ENCODE measurements at places on chromosomes 1 and 21. TPM values are rescaled to one million over a fixed set of nuclear protein-coding genes. Genes with fewer than 3 reads are reported as not detected.

- H3K4me3 ChIP-seq = no peak overlapping the region
- peak overlapping the region; percentile 61 for H3K27ac ChIP-seq
- no peak for DNase-seq
- no peaks in the 10 kb centered on the region for H3K36me3 ChIP-seq
Observed at GRCh38 chr21:42027822-42028765, 17.9 kb upstream of the ZBTB21 start.

DNA sequence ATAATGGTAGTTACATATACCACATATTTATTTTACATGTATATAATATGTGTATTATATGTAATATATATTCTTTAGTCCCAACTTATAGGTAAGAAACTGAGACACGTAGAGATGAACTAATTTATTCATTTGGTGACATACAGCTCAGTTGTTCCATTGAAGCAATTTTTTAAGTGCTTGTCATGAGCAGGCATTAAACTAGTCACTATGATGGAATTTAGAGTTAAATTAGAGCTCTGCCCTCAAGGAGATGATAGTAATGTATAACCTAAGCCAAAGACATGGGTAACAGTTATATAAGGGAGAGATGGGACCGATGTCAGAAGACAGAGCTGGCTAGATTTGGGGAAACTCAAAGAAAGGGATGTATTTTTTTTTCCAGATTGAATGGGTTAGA, 83.0 kb downstream of the ST6GALNAC5 start:
- no peak overlapping the region for H3K27ac ChIP-seq
- no peaks in the 10 kb centered on the region for H3K4me1 ChIP-seq
- H3K36me3 ChIP-seq = no peaks in the 10 kb centered on the region

DNA sequence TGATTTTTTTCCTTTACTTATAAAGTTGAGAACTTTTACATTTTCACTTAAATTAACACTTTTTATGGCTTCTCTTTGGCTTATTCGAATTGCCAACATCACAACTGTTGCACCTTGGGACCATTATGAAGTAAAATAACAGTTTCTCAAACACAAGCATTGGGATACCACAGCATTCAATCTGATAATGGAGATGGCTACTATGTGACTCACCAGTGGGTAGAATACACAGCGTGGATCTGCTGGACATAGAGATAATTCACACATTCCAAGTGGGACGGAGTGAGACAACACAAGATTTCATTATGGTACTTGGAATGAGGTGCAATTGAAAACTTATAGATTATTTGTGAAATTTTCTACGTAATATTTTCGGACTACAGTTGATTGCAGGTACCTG, 68.0 kb downstream of the ADAMTS1 start:
- H3K4me3 ChIP-seq = no peak overlapping the region
- no peak overlapping the region for H3K27ac ChIP-seq
- no peak for DNase-seq
- H3K4me1 ChIP-seq = no peaks in the 10 kb centered on the region

The PGLYRP3 gene
- total RNA-seq = not detected

GRCh38 chr21:38802050-38803026, 3.4 kb upstream of the ETS2 start:
- no peaks in the 10 kb centered on the region for H3K36me3 ChIP-seq
- H3K27me3 ChIP-seq = no peaks in the 10 kb centered on the region

The SLC25A34 gene
- not detected for total RNA-seq

The HPDL gene
- total RNA-seq = 1.4 TPM

- no peaks in the 10 kb centered on the region for H3K4me1 ChIP-seq
- no peaks in the 10 kb centered on the region for H3K27me3 ChIP-seq
- H3K36me3 ChIP-seq = no peaks in the 10 kb centered on the region
- H3K27ac ChIP-seq = no peak overlapping the region
Observed at GRCh38 chr1:64114012-64114525, 89.4 kb upstream of the UBE2U start.

- no peaks in the 10 kb centered on the region for H3K36me3 ChIP-seq
- no peak overlapping the region for H3K27ac ChIP-seq
- no peak for DNase-seq
- H3K4me3 ChIP-seq = no peak overlapping the region
- no peaks in the 10 kb centered on the region for H3K27me3 ChIP-seq
Observed at GRCh38 chr1:169059421-169059820, 47.1 kb upstream of the ATP1B1 start.

DNA sequence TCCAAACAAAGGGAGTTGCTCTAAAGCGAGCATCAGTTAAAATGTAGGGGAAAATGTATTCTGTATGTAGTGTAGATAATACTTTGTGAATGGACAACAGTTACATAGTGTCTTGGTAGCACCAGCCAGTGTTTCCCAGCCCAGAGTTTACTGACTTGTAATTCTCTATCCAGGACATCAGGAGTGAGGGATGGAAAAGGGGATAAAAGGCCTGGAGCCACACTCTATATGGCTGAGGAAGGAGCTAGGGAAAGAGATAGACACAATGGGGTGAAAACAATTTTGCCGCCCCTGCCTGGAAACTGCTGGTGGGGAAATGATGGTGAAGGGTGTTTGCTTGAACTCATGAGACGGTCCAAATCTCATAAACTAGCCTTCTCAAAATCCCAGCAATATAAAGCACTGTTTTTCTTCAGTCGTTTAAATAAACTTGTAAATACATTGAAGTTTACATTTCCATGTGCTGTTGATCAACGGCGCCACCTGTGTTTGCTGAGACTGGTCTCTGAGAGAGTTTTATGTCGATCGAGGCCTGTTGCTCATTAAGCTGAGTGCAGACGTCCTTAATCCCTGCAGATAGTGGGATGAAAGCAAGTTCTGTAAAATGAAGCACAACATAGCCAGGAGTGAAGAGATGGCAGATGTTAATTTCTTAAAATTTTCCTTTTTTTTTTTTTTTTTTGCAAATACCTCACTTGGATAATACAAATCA, 27.9 kb upstream of the AGO1 start:
- H3K27ac ChIP-seq = no peak overlapping the region
- H3K4me3 ChIP-seq = no peak overlapping the region
- H3K4me1 ChIP-seq = peaks cover 7% of the 10 kb centered on the region
- H3K36me3 ChIP-seq = no peaks in the 10 kb centered on the region
- no peak for DNase-seq
- no peaks in the 10 kb centered on the region for H3K27me3 ChIP-seq

The ABCB10 gene
- 26.8 TPM for total RNA-seq

DNA sequence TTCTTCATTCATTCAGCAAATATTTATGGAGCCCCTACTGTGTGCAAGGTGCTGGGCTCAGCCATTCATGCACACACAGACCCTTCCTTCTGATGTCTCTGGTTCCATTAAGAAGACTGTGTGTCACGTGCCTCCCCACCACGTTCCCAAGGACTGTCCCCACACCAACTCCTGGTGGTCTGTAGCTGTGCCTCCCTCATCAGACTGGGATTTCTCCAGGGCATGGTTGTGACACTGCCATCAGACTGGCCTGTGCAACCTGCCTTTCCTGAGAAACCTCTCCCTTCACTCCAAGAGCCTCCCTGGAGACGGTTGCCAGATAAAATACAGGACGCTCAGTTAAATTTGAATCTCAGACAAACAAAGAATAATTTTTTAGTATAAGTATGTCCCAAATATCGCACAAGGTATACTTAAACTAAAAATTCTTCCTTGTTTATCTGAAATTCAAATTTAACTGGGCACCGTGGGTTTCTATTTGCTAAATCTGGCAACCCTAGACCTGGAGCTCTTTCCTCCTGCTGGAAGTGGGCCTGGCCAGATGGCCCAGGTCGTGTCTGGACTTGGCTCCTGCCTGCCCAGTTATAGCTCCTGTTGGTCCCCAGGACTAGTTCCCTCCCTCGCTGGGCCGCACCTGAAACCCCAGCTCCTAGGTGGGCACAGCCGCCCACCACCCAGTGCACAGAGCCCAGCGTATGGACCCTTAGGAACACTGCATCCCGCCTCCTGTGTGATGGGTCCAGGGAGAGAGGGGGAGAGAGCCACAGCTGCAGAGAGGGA, 76.9 kb downstream of the RAP1GAP start:
- no peak overlapping the region for H3K27ac ChIP-seq
- no peaks in the 10 kb centered on the region for H3K36me3 ChIP-seq
- no peak for DNase-seq
- no peak overlapping the region for H3K4me3 ChIP-seq
- H3K4me1 ChIP-seq = no peaks in the 10 kb centered on the region
- no peaks in the 10 kb centered on the region for H3K27me3 ChIP-seq

GRCh38 chr1:18475234-18475905, 5.4 kb upstream of the KLHDC7A start:
- no peak overlapping the region for H3K4me3 ChIP-seq
- DNase-seq = no peak
- no peak overlapping the region for H3K27ac ChIP-seq
- H3K36me3 ChIP-seq = no peaks in the 10 kb centered on the region
- H3K27me3 ChIP-seq = no peaks in the 10 kb centered on the region

GRCh38 chr1:158084747-158085146, 91.3 kb downstream of the KIRREL1 start:
- H3K36me3 ChIP-seq = no peaks in the 10 kb centered on the region
- H3K27ac ChIP-seq = no peak overlapping the region
- H3K4me3 ChIP-seq = no peak overlapping the region
- no peaks in the 10 kb centered on the region for H3K27me3 ChIP-seq
- no peak for DNase-seq
- H3K4me1 ChIP-seq = no peaks in the 10 kb centered on the region

GRCh38 chr1:58904299-58905125, 120.7 kb upstream of the JUN start:
- H3K4me3 ChIP-seq = peak overlapping the region; percentile 50
- H3K36me3 ChIP-seq = no peaks in the 10 kb centered on the region
- no peaks in the 10 kb centered on the region for H3K27me3 ChIP-seq

DNA sequence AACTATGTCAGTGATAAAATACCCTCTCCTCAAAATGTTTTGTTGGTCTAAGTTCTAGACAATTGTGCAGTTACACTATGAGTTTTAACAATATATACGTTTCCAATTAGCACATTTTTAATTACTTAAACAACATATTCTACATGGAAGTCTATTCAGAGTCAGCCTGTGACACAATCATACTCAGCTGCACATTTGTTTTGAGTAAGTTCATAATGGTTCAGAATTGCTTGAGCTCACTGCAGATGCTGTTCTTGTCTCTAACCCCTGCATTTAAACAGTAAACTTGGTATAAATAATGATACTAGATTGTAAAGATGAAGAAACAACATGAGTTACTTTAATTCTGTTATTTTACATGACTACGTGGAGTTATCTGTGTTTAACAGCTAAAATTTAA, 30.6 kb downstream of the CDKN2C start:
- no peak for DNase-seq
- no peak overlapping the region for H3K27ac ChIP-seq
- H3K4me3 ChIP-seq = no peak overlapping the region

- no peaks in the 10 kb centered on the region for H3K4me1 ChIP-seq
- no peaks in the 10 kb centered on the region for H3K36me3 ChIP-seq
- no peaks in the 10 kb centered on the region for H3K27me3 ChIP-seq
Observed at GRCh38 chr1:21680381-21680780, 11.2 kb upstream of the RAP1GAP start.

The OR2L8 gene
- total RNA-seq = not detected

DNA sequence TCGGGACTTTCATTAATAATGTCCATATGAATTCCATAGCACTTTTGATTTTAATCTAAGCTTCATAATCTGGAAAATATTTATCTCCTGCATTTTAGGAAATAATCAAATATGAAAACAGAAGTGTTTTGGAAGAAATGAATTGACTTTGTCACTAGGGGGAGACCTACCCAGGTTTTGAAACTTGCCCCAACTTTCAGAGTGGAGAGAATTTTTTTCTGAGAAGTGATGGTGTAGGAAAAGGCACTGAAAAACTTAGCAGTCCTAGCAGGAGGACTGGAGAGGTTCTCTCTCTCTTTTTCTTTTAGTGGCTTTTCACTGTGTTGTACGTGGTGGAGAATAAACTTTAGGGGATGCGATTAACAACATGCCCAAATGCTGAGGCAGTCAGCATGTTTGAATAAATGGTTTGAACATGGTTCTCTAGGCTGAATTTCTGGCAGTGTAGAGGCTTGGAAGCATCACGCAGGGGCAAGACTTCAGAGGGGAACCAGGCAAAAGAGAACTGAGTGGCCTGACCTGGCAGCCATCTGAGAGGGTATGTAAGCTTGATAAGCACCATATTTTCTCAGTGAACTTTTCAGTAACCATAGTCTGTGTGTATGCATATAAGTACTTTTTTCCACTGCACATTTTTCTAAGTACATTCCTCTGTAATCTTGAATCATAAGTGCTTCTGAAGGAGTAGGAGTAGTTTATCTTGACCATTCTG, 68.3 kb upstream of the NEK7 start:
- DNase-seq = no peak
- H3K27ac ChIP-seq = no peak overlapping the region
- no peaks in the 10 kb centered on the region for H3K27me3 ChIP-seq
- no peaks in the 10 kb centered on the region for H3K4me1 ChIP-seq
- H3K36me3 ChIP-seq = no peaks in the 10 kb centered on the region

The GPA33 gene
- total RNA-seq = 0.29 TPM

The BACE2 gene
- total RNA-seq = 22.8 TPM

- DNase-seq = no peak
- H3K36me3 ChIP-seq = no peaks in the 10 kb centered on the region
- H3K27ac ChIP-seq = no peak overlapping the region
- H3K4me1 ChIP-seq = no peaks in the 10 kb centered on the region
- H3K27me3 ChIP-seq = no peaks in the 10 kb centered on the region
- no peak overlapping the region for H3K4me3 ChIP-seq
Observed at GRCh38 chr1:185808631-185809030, 74.4 kb downstream of the HMCN1 start.

DNA sequence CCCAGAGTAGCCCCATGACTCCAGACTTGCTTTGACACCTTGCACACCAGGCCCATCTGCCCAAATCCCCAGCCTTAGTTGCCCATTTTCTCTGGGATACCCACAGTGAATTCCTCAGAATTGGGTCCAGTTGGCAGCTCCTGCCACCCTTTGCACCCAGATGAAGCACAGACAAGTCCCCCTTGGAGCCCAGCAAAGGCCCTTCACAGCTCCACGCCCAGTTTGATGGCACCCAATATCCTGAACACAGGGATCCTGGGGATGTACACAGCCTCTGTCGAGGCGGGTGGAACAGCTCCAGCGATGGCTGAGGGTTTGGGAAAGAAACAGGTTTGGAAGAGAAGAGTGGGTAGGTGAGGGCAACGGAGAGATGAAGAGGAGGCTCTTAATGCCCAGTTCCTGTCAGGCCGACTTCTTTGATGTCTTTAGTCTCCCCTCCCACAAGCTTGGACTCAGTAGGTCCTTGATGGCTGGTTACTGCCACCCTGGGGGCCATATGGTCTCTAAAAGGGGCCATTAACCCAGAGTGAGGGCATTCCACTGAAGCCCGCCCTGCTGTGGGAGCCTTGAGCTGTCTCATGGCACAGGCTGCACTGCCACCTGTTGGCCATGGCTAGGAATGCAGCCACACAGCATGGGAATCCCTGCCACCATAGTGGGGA, 21.7 kb downstream of the TMEM53 start:
- H3K4me1 ChIP-seq = no peaks in the 10 kb centered on the region
- H3K27me3 ChIP-seq = no peaks in the 10 kb centered on the region
- peak; percentile 72 for DNase-seq
- H3K27ac ChIP-seq = peak overlapping the region; percentile 29
- no peak overlapping the region for H3K4me3 ChIP-seq
- no peaks in the 10 kb centered on the region for H3K36me3 ChIP-seq
